Ascending aorta (tissue), 2 donors: ENCODE measurements at places on chromosomes 11 and 22.
A peak's percentile ranks its signal among the peaks of the same experiment; 100 is the strongest.

DNA sequence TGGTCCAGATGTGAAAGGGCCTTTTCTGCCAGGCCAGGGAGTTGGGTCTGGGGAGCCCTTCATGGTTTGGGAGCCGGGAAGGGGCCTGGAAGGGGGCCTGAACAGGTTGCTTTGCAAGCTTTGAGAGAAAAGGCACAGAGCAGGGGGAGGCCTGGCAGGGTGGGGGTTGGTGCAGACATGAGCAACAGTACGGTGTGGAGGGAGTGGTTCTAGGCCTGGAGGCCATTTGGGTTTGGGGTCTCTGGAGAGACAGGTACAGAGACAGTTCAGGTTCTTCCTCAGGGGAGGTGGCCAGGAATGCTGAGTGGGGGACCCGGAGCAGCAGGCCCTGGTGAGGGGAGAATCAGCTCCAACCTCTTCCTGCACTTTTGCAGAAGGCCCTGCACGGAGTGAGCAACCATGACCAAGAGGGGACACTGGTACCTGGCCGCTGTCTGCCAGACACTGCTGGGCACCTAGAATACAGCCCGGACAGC, 1.4 kb downstream of the KDELR3 start:
- DNase-seq = no peak

DNA sequence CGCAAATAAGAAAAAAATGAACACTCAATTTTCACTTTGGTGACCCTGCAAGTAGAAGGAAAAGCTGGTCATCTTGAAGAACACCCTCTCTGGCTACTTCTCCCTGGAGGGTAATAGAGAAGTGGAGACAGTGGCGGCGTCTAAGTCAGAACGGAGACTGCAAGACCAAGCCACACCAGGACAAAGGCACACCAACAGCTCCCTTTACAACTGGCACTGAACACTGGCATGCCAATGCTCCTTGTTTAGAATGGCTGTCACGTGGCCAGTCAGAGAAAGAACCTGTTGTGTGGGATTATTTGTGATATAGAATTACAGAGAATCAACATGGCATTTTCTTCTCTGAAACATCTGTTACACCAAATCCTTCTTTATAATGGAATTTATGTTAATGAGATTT, 61.3 kb upstream of the YPEL1 start:
- no peak for DNase-seq

- no peak for DNase-seq
Measured at GRCh38 chr22:30079952-30080533, at the start of gene HORMAD2. TSS of gene HORMAD2 (plus strand) at chr22:30080464. CDS start at chr22:30093953, 13,489 bp downstream.

GRCh38 chr22:50621356-50621880, 6.5 kb downstream of the ARSA start:
- DNase-seq = no peak

GRCh38 chr11:11836676-11837231, 5.0 kb upstream of the USP47 start:
- DNase-seq = no peak

DNA sequence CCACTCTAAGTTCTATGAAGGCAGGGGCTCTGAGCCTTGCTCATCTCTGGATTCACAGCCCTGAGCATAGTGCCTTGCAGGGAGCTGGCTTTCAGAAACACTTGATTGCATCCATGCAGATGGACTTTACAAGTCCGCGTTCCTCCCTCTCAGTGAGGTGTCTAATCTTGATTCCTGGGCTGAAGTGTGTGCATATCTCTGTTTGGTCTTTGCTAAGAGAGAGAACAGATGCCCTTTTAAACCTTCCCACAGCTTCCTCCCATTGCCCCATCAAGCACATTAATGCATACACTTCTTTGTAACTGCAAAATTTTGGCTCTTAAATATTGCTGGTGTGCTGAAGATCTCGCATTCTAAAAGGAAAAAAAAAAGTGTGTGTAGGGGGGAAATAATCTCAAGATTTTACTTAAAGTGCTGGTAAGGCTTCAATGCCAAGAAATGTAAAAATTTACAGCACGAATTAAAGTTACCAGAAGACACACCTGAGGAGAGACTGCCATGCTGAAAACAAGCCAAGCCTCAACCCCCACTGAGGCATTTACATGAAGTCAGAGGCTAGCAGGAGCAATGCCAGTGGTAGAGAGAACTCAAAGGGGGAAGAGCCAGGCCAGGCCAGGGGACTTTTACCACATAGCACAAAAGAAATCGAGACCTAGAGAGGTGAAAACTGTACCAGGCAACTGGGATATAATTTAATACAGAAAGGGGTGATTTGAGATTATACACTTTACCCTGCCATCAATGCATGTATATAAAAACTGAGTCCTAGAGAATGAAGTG, 492.1 kb downstream of the SOX6 start:
- no peak for DNase-seq

- DNase-seq = no peak
Measured at GRCh38 chr11:128894685-128895084, 3.5 kb downstream of the KCNJ5 start.

DNA sequence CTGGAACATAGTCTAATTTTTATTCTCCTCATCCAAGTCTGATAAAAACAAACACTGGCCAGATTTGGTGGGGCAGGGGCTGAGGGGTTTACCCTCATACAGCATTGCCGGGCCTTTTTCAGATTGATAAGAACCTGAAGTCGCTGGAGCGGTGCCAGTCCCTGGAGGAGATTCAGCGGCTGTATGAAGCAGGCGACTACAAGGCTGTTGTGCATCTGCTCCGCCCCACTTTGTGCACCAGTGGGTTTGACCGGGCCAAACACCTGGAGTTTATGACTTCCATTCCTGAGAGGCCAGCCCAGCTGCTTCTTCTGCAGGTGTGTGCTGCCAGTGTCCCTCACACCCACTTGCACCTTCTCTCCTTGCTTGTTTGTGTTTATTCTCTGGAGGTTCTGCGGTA, 55.8 kb downstream of the CABIN1 start:
- no peak for DNase-seq

- DNase-seq = no peak
Measured at GRCh38 chr11:16610213-16610737, 128.2 kb upstream of the C11orf58 start.

GRCh38 chr22:32021716-32022115, 21.3 kb upstream of the SLC5A1 start:
- no peak for DNase-seq

- DNase-seq = peak; percentile 91
Measured at GRCh38 chr11:47373876-47374719, 4.2 kb downstream of the SPI1 start.

- no peak for DNase-seq
Measured at GRCh38 chr22:41478891-41479521, 10.1 kb downstream of the ACO2 start.

DNA sequence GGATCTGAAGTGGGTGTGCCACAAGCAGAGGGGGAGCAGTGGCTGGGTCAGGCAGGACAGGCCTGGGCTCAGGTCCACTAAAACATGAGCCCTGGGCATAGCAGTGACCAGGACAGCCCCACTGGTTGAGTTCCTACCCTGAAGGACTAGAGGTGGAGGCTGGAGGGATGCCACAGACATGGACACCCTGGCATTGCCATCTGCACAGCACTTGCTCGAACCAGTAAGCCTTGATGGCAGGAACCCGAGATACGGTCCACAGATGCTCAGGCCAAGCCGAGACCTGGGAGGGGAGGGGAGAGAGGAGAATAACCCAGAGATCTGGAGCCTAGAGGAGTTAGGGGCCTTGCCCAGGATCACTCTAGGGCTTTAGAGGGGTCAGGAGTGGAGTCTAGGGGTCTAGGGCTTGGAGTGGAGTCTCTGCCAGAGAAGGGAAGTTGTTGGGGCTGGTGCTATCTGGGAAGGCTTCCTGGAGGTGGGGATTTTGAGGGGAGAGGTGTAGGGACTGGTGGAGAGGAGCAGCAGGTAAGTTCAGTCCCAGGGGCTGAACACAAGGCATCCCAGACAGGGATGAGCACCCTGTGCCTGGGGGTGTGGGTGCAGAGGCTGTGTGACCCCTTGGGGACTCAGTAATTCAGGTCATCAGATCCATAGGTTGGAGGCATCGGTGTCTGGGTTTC, 30.6 kb upstream of the RELT start:
- no peak for DNase-seq

- no peak for DNase-seq
Measured at GRCh38 chr11:1923201-1923956, 3.9 kb downstream of the TNNT3 start.

DNA sequence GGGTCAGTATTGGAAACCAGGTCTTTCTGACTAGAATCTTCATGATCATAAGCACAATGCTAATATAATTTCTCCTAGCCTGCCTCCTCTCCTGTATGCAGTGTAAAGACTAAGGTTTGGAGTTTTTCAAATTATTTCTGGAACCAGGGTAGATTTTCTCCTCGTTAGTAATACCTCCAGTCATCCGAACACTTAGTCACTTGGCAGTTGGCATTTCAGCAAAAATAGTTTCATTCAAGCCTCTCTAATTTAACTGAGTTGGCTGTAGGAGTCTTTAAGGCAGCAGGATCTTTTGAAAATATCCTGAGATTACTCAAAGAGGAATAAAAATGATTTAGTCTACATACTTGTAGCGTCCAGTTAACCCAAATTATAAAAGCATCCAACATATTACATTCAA, 6.3 kb downstream of the TYR start:
- DNase-seq = no peak

GRCh38 chr22:28032861-28033260, 113.8 kb upstream of the PITPNB start:
- DNase-seq = no peak

DNA sequence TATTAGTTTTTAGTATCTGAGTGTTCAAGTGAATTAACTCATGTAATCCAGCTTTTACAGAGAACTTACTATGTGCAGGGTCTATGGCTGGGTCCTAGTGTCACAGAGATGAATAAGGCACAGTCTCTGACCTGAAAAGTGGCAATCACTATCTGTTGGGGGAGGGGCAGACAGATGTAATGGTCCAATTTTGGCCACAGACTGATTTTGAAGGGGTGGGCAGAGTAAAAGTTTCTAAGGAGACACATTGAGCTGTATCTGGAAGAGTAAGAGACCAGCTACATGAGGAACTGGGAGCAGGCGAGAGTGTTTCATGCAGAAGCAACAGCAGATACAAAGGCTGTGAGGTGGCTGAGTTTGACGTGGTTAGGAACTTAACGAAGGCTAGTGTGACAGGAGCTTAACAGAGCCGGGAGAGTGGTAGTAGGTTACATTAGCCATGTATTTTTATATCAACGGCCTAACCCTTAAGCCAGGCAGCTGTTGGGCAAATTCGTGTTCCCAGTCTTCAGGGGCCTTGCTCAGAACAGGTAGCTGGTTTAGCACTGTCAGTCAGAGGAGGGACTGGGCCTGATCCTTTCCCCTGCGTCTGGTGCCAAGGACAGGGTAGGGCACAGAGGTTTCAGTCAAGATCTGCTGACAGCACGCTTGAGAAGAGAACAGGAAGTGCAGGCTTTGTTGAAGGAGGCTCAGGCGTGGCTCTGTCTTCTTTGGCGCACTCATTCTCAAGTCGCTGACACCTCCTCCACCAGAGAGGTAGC, 1.4 kb upstream of the STIM1 start:
- no peak for DNase-seq

DNA sequence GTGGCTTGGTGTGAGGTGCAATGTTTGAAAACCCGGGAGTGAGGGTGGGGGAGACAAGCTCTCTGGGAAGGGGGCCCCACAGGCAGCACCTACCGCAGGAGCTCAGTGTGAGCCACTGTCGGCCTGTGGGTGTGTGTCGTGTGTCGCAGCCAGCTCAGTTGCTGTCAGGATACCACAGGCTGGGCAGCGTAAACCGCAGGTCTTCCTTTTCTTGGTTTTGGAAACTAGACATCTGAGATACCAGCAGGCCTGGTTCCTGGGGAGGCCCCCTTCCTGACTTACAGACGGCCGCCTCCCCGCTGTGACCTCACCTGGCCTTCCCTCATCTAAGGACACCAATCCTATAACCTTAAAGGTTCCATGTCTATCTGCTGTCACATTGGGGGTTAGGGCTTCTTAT, 19.4 kb downstream of the IRF7 start:
- no peak for DNase-seq

DNA sequence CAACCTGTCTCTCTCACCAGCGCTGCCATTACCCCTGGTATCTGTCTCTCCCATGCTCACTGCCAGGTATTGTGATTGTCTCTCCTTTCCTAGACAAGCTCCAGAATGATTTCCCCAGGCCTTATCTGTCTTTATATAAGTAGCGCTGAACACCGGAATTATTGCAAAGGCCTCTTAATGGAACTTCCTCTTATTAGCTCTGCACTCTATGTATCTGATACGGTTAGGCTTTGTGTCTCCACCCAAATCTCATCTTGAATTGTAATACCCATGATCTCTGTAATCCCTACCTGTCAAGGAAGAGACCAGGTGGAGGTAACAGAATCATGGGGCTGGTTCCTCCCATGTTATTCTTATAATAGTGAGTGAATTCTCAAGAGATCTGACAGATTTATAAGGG, 39.3 kb downstream of the DDI1 start:
- no peak for DNase-seq

GRCh38 chr11:7612661-7613393, 60.5 kb downstream of the CYB5R2 start:
- no peak for DNase-seq

DNA sequence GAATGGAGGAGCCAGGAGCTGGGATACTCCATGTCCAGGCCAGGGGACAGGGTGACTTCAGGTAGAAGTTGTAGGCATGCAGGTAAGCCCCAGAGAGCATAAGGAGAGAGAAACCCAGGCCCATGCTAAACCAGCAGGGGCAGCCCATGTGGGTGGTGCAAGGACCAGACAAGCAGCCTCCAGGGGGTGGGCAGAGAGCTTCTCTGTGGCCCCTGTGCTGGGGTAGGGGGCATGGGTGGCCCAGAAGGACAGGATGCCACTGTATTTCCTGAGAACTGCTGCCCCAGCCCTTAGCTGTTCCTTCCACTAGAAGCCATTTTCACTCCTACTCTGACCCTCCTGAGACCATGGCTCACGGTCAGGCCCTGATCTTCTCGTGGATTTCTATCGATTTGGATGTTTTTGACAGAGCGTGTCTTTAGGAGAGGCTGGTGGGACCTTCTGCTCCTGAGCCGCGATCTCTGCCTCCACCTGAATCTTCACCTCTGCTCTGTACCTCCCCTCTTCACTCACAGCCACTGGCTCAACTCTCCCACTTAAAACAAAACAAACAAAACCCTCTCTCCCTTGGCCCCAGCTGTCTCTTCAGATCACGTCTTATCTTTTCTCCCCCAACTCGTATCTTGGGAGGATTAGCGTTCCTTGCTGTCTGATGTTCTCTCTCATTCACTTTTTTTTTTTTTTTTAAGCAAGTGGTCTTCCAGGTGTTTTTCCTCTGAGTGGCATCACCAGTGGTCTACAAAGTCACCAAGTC, 112.2 kb downstream of the NECTIN1 start:
- no peak for DNase-seq

- no peak for DNase-seq
Measured at GRCh38 chr22:26474682-26475081, 8.9 kb downstream of the HPS4 start.

DNA sequence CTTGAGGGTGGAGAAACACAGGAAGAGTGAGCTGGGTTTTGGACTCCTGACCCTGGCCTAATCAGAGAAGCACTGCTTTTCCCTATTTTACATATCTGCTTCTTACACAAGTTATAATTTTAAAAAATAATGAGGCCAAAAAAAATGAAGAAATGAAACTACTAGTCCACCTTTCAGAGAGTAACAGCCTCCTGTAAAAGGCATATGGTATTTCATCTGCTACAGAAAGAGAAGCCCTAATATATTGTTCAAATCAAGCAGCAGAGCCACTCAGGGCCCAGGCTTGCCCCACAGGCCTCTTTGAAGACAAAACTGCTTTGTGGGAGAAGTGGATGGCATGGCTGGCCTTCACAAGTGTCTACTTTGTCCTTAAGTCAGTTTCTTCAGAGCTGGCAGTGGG, 10.0 kb downstream of the DIXDC1 start:
- DNase-seq = no peak

GRCh38 chr11:110530900-110531741, 101.4 kb downstream of the FDX1 start:
- DNase-seq = no peak

- DNase-seq = no peak
Measured at GRCh38 chr22:37636186-37636948, 3.1 kb upstream of the SH3BP1 start.
